ENCODE measurements at places on chromosomes 3 and 15. TPM values are rescaled to one million over a fixed set of nuclear protein-coding genes. Genes with fewer than 3 reads are reported as not detected.
A peak's percentile ranks its signal among the peaks of the same experiment; 100 is the strongest.

GALNT15 gene
- not detected for polyA plus RNA-seq

LARP6 gene
- not detected for polyA plus RNA-seq

MNS1 gene
- polyA plus RNA-seq = not detected

KLHL6 gene
- 23.1 TPM for polyA plus RNA-seq

LAMB2 gene
- not detected for polyA plus RNA-seq

ST8SIA2 gene
- polyA plus RNA-seq = not detected

EOMES gene
- 10.2 TPM for polyA plus RNA-seq

AADAC gene
- not detected for polyA plus RNA-seq

VWA5B2 gene
- polyA plus RNA-seq = 0.38 TPM

- no peaks in the 10 kb centered on the region for H3K27me3 ChIP-seq
- no peaks in the 10 kb centered on the region for H3K36me3 ChIP-seq
- DNase-seq = no peak
- no peak overlapping the region for H3K4me3 ChIP-seq
- H3K4me1 ChIP-seq = no peaks in the 10 kb centered on the region
- no peak overlapping the region for H3K27ac ChIP-seq
Observed at GRCh38 chr15:29223640-29224039, 46.0 kb downstream of the NSMCE3 start.

DNA sequence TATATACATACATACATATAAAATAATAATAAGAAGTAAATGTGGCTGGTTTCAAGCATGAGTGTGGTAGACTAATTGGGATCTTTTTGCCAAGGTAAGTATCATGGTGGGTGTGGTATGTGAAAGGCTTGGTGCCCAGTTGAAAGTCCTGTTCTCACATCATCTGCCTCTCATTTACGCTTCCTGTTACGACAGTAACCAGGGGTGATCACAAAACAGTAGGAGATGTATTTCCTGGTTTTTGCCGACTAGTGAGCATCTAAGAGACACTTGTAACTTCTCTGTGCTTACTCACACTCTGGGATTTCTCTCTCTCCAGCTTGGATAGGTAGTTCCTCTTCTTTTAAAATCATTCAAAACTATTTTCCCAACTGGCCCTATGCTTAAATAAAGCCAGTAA, 1028.3 kb upstream of the NR2F2 start:
- H3K4me3 ChIP-seq = no peak overlapping the region
- DNase-seq = peak; percentile 3
- no peak overlapping the region for H3K27ac ChIP-seq
- H3K4me1 ChIP-seq = no peaks in the 10 kb centered on the region
- no peaks in the 10 kb centered on the region for H3K36me3 ChIP-seq

DNA sequence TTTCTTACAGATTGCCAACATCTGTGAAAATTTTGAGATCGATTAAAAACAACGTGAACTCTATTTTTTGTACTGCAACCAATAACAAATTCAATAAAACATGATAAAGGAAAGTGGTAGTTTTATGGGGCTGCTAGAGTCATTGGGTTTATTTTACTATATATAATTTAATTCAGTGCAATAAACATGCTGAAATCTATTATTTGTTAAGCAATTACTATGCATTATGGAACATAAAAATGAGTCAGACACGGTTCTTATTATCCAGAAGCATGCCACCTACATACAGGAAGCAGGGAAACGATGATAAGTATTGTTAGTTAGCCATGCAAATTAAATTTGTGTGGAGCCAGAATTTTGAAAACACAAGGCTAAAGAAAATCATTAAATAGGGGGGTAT, 27.2 kb downstream of the NPHP3 start:
- DNase-seq = no peak
- no peaks in the 10 kb centered on the region for H3K27me3 ChIP-seq
- no peak overlapping the region for H3K4me3 ChIP-seq

DNA sequence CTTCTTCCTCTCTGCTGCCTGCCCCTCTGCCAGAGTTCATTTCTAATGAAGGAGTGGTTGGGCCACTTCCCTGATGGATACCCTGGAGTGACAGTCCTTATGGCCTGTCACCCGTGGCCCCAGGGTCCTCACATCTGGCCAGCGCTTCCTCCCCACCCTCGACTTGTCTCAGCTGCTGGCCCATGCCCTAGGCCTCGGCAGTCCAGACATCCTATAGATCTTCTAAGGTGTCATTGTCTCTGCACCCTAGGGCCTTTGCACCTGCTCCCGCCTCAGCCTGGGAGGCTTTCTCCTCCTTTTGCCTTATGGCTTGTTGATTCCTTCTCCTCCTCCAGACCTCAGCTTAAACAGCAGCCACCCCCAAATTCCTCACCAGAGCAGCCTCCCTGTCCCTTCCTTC, 181.0 kb downstream of the NSMCE3 start:
- peaks cover 19% of the 10 kb centered on the region for H3K4me1 ChIP-seq
- no peak for DNase-seq
- no peaks in the 10 kb centered on the region for H3K36me3 ChIP-seq
- H3K4me3 ChIP-seq = no peak overlapping the region
- no peak overlapping the region for H3K27ac ChIP-seq

DNA sequence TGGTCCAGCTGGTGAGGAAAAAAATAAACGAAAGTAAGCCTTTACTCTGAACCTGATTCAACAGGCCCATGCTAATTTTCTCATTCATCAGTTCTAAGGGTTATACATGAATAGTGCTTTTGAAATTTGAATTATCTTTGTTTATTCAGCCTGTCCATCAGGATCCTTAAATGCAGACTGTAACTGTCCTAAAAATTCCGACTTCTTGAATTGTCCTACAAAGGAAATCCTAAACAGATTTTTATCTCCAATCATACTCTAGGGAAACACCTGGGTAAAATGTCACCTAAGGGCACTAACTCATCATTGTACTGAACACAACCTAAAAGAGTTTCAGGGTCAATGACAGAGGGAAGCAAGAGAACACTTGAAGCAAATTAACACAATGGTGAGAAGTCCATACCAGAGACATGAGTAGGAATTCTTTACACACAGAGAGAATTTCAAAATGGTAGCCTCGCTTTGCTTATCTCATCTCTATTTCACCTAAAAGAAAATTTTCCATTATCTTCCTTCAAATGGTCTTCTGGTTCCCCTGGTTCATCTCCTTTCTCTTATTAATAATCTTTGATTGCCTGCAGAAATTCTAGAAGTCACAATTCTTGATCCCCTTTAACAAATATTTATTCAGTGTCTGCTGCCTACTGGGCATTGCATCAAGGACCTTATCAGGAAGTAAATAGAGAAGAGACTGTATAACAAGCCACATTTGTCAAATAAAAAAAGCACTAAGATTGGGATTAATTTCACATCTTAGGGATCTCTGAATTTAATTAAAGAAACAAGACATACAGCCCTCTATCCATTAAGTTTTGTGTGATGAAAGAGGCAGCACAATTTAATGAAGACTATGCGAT, 182.7 kb downstream of the MEIS2 start:
- no peaks in the 10 kb centered on the region for H3K36me3 ChIP-seq
- no peak for DNase-seq
- H3K27ac ChIP-seq = no peak overlapping the region
- H3K4me1 ChIP-seq = no peaks in the 10 kb centered on the region

DNA sequence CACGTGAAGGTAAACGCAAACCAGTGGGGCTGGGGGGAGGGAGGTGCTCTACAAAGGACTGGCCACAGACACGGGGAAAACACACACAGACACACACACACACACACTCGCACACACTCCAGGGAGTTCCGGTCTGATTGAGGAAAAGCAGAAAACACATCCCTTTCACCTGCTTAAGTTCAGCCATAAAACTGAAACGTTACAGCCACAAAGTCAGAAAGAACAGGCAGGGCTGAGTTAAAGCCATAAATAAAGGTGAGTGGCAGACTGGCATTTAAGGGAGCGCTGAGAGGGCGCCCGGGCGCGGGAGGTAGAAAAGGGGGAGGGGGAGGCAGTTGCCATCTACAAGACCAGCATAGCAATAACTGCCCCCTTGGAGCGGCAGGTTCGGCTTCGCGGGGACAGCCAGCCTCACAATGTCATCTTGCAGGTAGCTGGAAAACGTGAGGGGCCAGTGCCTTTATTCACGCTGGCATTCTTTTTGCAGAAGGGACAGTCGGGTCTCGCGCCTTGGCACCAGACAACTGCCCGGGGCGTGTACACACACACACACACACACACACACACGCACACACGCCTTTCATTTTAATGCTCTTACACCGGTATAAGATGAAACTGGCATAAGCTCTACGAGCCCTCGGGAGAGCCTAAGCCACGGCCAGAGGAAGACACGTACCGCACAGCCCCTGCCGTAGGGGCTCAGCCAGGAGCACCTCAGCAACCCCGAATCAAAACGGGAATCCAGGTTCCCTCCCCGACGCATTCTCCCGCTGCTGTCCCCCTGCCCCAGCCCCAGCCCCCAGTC, 866 bp downstream of the TNIK start:
- no peaks in the 10 kb centered on the region for H3K27me3 ChIP-seq
- H3K4me1 ChIP-seq = peaks cover 50% of the 10 kb centered on the region
- peak overlapping the region; percentile 75 for H3K27ac ChIP-seq
- H3K4me3 ChIP-seq = peak overlapping the region; percentile 93

DNA sequence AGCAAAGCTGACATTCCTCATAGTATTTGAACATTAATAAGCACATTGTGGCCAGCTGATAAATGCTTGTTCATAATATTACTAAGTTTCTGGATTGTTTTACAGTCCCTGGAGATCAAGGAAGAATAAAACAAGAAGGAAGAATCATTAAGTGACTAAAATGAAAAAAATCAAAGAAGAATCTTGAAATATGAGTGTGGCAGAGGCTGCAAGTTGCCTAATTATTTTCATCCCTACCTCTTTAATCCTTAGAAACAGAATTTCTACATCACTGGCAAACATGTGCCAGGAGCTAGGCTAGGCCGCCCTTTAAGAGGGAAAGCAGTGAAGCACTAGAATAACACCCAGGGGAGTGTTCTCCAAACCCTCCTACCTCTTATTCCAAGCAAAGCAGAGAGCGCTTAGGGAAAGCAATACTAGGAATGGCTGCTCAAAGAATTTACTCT, 98.9 kb downstream of the MAGI1 start:
- H3K27ac ChIP-seq = no peak overlapping the region
- no peaks in the 10 kb centered on the region for H3K4me1 ChIP-seq
- H3K27me3 ChIP-seq = no peaks in the 10 kb centered on the region
- no peaks in the 10 kb centered on the region for H3K36me3 ChIP-seq
- no peak overlapping the region for H3K4me3 ChIP-seq
- DNase-seq = no peak

DNA sequence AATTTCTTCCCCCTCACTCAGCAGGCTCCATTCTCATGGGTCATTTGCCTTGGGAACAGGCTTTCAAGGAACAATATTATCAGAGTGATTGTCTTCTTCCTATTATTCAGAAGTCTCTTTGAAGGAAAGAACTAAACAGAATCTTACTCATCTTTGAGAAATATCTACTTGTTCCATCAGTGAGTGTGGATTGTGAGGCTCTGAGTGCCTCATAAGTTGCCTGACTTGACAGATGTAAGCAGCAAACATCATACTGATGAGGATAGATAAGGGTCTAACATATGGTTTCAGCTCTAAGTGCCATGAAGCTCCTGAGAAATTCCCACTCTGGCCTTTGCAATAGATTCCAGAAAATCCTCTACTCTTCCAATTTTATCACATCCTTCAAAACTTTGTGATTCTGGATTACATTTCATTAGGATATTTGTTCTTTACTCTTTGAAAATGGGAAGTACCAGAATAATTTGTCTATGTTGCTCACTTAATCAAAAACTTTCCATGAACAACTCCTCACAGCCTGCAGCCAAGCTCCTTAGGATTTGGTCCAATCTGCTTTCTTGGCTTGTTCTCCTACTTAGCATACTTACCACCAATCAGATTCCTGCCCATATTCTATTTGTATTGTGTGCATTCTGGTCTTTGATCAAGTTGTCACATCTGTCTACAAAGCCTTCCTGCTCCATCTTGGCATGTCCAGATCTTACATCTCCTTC, 120.1 kb downstream of the RPL22L1 start:
- no peak overlapping the region for H3K27ac ChIP-seq
- no peak for DNase-seq
- no peak overlapping the region for H3K4me3 ChIP-seq

- H3K27ac ChIP-seq = no peak overlapping the region
- H3K4me1 ChIP-seq = peaks cover 7% of the 10 kb centered on the region
- DNase-seq = peak; percentile 66
- no peaks in the 10 kb centered on the region for H3K36me3 ChIP-seq
- no peaks in the 10 kb centered on the region for H3K27me3 ChIP-seq
- peak overlapping the region; percentile 32 for H3K4me3 ChIP-seq
Observed at GRCh38 chr3:107235928-107236315, 141.3 kb upstream of the CCDC54 start.

GRCh38 chr3:184443364-184443763, 63.5 kb downstream of the CHRD start:
- no peaks in the 10 kb centered on the region for H3K4me1 ChIP-seq
- no peaks in the 10 kb centered on the region for H3K27me3 ChIP-seq
- H3K4me3 ChIP-seq = no peak overlapping the region
- H3K27ac ChIP-seq = no peak overlapping the region
- DNase-seq = no peak

GRCh38 chr3:51717446-51717845, 10.6 kb downstream of the GRM2 start:
- H3K4me1 ChIP-seq = peaks cover 23% of the 10 kb centered on the region
- DNase-seq = no peak
- H3K4me3 ChIP-seq = no peak overlapping the region
- H3K36me3 ChIP-seq = no peaks in the 10 kb centered on the region
- H3K27ac ChIP-seq = no peak overlapping the region

GRCh38 chr3:74309716-74310115, 304.7 kb downstream of the CNTN3 start:
- H3K4me1 ChIP-seq = no peaks in the 10 kb centered on the region
- H3K36me3 ChIP-seq = no peaks in the 10 kb centered on the region
- no peak for DNase-seq
- no peak overlapping the region for H3K27ac ChIP-seq
- H3K27me3 ChIP-seq = no peaks in the 10 kb centered on the region

DNA sequence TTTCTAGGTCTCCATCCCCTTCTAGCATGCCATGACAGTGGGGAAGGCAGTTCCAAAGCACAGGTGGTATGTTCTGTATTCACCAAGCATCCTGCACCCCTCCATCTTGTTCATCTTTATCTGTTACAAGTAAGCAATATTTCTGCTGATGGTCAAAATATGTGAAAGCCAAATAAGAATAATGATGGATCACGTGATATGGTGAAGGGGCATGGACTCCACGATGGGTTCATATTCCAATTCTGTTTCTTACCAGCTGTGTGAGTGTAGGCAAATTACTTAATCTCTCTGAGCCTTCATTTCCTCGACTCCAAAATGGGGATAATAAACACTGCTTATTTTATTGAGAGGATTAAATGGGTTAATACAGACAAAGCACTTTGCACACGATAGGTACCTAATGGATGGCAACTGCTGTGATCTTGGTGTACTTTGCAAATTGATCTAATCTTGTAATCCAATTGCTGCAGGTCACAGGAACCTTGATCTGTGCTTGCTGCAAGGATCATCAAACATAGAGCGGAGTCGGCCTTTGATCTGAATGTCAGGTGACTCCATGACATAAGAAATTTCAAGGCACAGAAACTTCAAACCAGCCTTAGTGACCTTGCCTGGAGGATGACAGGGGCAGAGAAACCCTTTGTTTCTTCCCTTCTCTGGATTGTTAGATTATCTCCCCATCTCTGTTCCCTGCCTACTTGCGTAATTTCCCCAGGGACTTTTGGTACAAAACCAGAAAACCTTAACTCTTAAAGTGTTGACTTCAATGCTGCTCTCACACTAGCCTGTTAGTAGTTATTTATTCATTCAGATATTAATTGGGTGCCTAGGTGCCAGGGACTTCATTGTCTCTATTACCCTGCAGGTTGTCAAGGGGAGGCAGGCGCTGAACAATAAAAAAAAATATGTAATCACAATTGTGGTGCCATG, 25.8 kb downstream of the SIAH2 start:
- H3K36me3 ChIP-seq = peaks cover 11% of the 10 kb centered on the region
- H3K27ac ChIP-seq = no peak overlapping the region
- peaks cover 41% of the 10 kb centered on the region for H3K4me1 ChIP-seq
- H3K4me3 ChIP-seq = no peak overlapping the region
- DNase-seq = no peak

All from CD4-positive, alpha-beta memory T cell (primary cell).